ENCODE measurements at places on chromosomes 2 and 18.

GRCh38 chr2:134173338-134174016 lies 80.4 kb upstream of the MGAT5 start:
- H3K4me3 ChIP-seq = no peak overlapping the region
- no peak overlapping the region for H3K27ac ChIP-seq
- H3K4me1 ChIP-seq = peaks cover 9% of the 10 kb centered on the region
- no peaks in the 10 kb centered on the region for H3K36me3 ChIP-seq

DNA sequence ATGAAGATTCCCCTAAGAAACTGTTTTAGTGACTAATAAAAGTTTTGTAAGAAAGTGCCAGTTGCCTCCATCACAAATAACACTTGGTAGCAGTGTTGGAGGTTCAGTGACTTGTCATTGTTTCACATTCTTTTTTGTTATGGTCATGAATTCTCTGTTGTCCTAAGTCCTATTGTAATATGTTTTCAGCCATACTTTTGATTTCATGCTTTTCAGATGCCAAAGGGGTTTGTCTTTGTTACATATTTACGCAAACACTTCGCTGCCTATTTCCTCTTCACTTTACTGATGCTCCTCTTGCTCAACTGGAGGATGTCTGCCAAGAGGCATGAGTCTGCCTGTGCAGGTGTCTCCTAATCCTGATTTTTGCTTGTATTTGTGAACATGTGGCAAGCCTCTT lies 66.6 kb downstream of the PHLPP1 start:
- H3K27ac ChIP-seq = no peak overlapping the region
- H3K4me1 ChIP-seq = no peaks in the 10 kb centered on the region
- no peaks in the 10 kb centered on the region for H3K36me3 ChIP-seq

DNA sequence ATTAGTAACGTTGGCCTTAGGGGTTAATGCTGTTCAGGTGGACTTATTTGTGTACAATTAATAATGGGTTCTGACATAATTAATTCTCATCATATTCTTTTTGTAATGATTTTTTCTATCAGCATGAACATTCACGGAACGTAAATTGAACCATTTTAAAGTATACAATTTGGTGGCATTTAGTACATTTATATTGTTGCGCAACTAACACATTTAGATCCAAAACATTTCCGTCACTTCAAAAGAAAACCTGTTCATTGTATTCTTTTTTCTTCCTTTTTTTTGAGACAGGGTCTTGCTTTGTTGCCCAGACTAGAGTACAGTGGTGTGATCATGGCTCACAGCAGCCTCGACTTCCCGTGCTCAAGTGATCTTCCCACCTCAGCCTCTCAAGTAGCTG lies 65.8 kb downstream of the BOD1L2 start:
- no peaks in the 10 kb centered on the region for H3K4me1 ChIP-seq
- no peaks in the 10 kb centered on the region for H3K27me3 ChIP-seq
- H3K4me3 ChIP-seq = no peak overlapping the region
- no peak overlapping the region for H3K27ac ChIP-seq

- H3K27me3 ChIP-seq = no peaks in the 10 kb centered on the region
- H3K27ac ChIP-seq = no peak overlapping the region
- H3K36me3 ChIP-seq = no peaks in the 10 kb centered on the region
Observed at GRCh38 chr2:137800386-137800785, 163.9 kb upstream of the HNMT start.

DNA sequence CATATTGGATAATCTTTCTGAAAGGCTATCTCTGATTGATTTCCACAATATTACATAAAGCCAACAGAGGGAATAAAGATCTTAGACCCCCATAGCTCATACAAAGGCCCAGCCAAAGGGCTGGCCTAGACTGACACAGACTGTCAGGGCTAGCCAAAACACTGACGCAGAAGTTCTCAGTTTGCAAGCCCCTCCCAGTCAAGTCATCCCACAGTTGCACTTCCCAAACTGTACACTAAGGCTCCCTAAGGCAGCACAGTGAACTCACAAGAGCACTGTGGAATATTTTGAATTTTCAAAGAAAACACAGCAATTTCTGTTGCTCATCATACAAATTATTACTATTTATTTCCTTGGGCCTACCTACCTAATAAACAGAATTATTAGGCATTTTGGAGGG lies 244.9 kb downstream of the SP3 start:
- no peak for DNase-seq
- H3K36me3 ChIP-seq = no peaks in the 10 kb centered on the region
- no peak overlapping the region for H3K4me3 ChIP-seq
- no peaks in the 10 kb centered on the region for H3K27me3 ChIP-seq
- no peaks in the 10 kb centered on the region for H3K4me1 ChIP-seq
- H3K27ac ChIP-seq = no peak overlapping the region

DNA sequence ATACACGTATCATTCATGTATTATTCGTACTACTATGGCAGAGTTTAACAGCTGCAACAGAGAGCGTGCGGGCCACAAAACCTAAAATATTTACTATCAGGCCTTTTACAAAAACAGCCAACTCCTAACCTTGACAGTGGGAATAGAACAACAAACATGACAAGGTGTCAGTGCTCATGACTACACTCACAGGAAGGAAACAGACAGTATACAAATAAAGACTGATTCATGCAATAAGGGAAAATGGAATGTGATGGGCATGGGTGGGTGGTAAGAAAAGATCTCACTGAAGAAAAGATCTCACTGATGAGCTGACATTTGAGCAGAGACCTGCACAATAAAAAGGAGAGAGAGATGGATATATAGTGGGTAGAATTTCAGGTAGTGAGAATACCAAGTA lies 347.8 kb downstream of the ALK start:
- no peak overlapping the region for H3K4me3 ChIP-seq
- H3K27ac ChIP-seq = no peak overlapping the region
- no peaks in the 10 kb centered on the region for H3K4me1 ChIP-seq

- H3K27ac ChIP-seq = no peak overlapping the region
- no peaks in the 10 kb centered on the region for H3K4me1 ChIP-seq
- no peaks in the 10 kb centered on the region for H3K27me3 ChIP-seq
- no peak overlapping the region for H3K4me3 ChIP-seq
- no peaks in the 10 kb centered on the region for H3K36me3 ChIP-seq
Observed at GRCh38 chr2:167136879-167137596, 248.8 kb downstream of the XIRP2 start.

DNA sequence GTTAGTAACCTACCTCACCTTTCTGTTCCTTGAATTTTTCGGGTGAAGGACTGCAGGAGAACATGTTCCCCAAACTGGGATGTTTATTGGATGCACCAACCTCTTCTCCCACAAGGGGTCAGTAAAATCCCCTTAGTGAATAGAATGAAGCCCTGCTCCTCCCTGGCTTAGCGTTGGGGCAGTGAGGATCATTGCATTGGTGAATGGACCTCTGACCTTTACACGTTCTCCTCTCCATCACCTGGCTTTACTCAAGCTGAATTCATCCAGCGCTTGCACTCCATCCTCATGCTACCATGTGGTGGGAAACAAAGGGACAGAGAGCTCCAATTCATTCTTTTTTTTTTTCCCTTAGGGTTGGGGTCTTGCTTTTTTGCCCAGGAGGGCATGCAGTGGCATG lies 157.2 kb downstream of the MIB1 start:
- peaks cover 23% of the 10 kb centered on the region for H3K4me1 ChIP-seq
- H3K4me3 ChIP-seq = no peak overlapping the region
- DNase-seq = no peak
- no peaks in the 10 kb centered on the region for H3K36me3 ChIP-seq
- no peak overlapping the region for H3K27ac ChIP-seq
- no peaks in the 10 kb centered on the region for H3K27me3 ChIP-seq

All from Peyer's patch (tissue), 4 donors.